ENCODE measurements at places on chromosomes 6 and 20. TPM values are rescaled to one million over a fixed set of nuclear protein-coding genes. Genes with fewer than 3 reads are reported as not detected.
A peak's percentile ranks its signal among the peaks of the same experiment; 100 is the strongest.

Gene MCCD1
- not detected for total RNA-seq

Gene NRSN2
- 56.7 TPM for total RNA-seq

Gene BCLAF1
- 176 TPM for total RNA-seq

Gene LY6G6F
- not detected for total RNA-seq

Gene HLA-DOA
- 85.9 TPM for total RNA-seq

DNA sequence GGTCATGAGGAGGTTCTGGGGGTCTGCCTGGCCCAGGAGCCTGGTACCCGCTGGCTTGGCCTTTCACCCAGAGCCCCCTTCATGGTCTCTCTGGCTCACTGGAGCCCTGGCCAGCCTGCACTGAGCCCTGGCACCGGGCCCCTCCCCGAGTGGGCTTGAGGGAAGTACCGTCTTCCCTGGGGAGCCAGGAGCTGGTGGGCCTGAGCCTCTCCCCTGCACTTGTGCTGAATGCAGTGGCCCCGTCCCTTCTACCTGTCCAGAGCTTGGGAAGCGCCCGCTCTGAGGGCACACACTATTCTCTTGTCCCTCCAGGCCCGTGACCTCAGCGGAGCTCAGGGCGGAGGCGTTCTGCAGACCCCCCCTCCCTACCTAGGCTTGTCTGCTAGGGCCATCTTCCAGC, 62.2 kb downstream of the TCP11 start:
- H3K4me3 ChIP-seq, result no peak overlapping the region
- H3K27me3 ChIP-seq, result no peaks in the 10 kb centered on the region
- no peak overlapping the region for H3K27ac ChIP-seq
- H3K4me1 ChIP-seq, result no peaks in the 10 kb centered on the region
- DNase-seq, result no peak

DNA sequence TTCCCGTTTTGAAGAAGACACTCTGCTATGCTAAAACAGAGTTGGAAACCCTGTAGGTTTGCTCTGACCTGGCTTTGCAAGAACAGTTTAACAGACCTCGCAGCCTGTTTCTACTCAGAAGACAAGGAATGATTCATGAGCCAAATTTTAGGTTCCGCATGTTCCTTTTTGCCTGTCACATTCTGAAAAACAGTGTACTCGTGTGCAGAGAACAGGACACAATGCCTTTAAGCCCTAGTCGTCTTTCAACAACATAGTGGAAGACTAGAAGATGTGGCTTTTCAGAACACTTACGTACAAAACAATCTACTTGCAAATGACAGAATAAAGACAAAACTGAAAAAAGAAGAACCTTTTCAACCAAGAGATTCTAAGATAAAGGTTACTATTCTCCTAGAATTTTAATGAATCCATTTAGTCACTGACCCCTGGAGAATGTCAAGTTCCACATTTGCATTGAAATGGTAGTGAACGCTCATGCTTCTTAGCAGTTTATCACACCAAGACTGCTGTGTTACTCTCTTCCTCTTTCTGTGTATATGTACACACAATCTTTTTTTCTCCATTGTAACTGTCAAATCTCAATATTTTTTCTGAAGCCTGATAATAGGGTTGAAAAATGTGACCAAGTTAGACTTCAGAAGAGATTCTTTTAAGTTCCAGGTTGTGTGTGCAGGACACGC, 220.7 kb upstream of the NRSN1 start:
- DNase-seq, result no peak
- H3K4me1 ChIP-seq, result no peaks in the 10 kb centered on the region
- H3K27me3 ChIP-seq, result no peaks in the 10 kb centered on the region
- no peaks in the 10 kb centered on the region for H3K36me3 ChIP-seq
- no peak overlapping the region for H3K27ac ChIP-seq

DNA sequence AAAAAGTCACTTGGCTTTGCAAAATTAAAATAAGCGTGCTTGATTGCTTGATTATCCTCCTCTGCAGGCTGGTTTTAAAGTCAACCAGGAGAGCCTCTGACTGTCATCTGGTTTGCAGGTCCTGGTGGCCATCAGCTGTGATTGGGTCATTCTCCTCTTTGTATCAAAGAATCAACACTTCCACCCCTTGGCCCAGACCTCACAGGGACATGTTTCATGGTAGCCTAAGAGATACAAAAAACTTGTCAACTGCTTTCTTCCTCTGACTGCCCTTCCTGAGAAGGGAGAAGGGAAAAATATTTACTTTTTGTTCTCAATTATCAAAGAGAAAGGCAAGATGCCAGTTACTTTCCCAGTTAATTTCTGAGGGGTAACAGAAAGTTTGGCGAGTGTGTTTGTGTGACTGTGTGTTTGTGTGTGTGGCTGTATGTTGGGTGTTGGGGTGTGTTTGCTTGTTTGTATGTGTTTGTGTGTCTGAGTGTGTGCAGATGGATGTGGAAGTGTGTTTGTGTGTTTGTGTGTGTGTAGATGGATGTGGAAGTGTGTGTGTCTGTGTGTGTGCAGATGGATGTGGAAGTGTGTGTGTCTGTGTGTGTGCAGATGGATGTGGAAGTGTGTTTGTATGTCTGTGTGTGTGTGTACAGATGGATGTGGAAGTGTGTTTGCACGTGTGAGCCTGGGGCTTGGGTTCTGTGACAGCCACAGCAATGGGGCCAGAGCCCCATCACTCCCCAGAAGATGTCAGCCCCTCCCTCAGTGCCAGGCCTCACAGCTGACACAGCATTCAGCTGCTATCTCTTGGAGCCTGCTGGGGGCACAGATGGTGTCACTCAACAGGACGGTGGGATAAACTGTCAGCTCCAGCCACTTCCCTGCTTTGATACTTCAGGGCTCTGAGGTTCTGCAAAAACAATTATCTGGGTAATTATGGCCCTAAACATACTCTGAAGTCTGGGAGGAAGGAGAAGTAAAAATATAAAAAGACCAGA, 98.6 kb upstream of the RNF24 start:
- no peak for DNase-seq
- H3K4me3 ChIP-seq, result no peak overlapping the region
- H3K36me3 ChIP-seq, result no peaks in the 10 kb centered on the region
- H3K27me3 ChIP-seq, result no peaks in the 10 kb centered on the region
- H3K4me1 ChIP-seq, result no peaks in the 10 kb centered on the region

- H3K4me3 ChIP-seq, result no peak overlapping the region
- no peaks in the 10 kb centered on the region for H3K36me3 ChIP-seq
- H3K27ac ChIP-seq, result no peak overlapping the region
- H3K27me3 ChIP-seq, result peaks cover 7% of the 10 kb centered on the region
These were observed 8.5 kb downstream of the EEF1A2 start for GRCh38 chr20:63490416-63490815.

GRCh38 chr6:169782966-169783365, 31.5 kb downstream of the ERMARD start:
- H3K4me1 ChIP-seq, result peaks cover 20% of the 10 kb centered on the region
- no peak overlapping the region for H3K4me3 ChIP-seq
- no peak for DNase-seq
- no peak overlapping the region for H3K27ac ChIP-seq
- H3K27me3 ChIP-seq, result no peaks in the 10 kb centered on the region

GRCh38 chr6:89273816-89274215, 41.3 kb downstream of the GABRR2 start:
- no peak overlapping the region for H3K27ac ChIP-seq
- no peaks in the 10 kb centered on the region for H3K27me3 ChIP-seq
- no peak for DNase-seq
- no peaks in the 10 kb centered on the region for H3K36me3 ChIP-seq

DNA sequence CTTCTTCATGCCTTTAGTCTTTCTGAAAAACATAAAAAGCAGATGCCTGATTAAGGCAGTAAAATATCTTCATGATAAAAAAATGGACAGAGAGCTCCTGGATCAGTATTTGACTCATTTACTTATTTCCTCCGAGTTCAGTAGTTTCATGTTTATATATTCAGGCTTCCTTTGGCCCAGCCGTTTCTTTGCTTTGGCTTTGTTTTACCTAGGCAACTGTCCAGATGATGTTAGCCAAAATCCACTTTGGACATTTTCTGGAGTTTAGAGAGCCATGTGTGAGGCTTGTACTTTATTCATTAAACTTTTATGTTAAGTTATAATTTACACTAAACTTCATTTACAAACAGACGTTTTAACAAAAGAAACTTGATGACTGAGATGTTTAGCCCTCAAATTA, 307.1 kb upstream of the RSPO3 start:
- H3K4me1 ChIP-seq, result peaks cover 8% of the 10 kb centered on the region
- no peak overlapping the region for H3K4me3 ChIP-seq
- H3K27ac ChIP-seq, result no peak overlapping the region
- H3K36me3 ChIP-seq, result no peaks in the 10 kb centered on the region

- H3K4me1 ChIP-seq, result peaks cover 18% of the 10 kb centered on the region
- no peaks in the 10 kb centered on the region for H3K27me3 ChIP-seq
- no peak overlapping the region for H3K4me3 ChIP-seq
- no peak overlapping the region for H3K27ac ChIP-seq
These were observed 43.6 kb downstream of the ZNF831 start for GRCh38 chr20:59207235-59207634.

DNA sequence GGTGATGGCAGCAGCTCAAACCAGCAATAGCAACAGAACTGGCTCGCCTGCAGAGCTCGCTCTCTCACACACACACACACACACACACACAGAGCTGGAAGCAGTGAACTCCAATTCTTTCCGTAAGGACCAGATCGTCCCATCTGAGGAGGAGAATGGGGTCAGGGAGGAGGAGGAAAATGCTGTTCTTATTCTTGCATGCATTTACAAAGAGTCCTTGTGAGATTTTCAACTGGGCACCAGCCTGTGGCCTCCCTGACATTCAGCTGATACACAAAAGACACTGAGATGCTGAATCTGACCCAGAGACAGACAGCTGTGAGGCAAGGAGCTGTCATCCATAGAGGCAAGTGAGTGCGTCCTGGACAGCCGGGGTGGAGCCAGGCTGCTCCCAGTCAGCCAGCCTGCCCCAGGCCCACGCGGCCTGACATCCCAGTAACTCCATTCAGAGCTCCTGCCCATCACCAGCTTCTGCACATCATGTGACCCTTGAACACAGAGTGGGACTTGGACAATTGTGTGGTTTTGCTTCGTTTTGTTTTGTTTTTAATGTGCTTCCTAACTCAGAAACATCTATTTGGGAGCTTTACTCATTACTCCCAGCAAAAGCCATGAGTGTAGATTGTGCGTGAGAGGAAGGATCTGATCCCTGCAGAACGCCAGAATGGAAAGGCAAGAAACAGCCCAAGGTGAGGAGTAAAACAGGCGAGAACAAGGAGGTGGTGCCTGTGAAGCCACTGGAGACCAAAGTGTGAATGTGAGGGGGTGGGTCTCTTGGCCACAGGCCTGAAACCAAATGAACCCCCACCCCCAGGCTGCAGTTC, 2.1 kb downstream of the SERPINB9 start:
- H3K27me3 ChIP-seq, result no peaks in the 10 kb centered on the region
- peak overlapping the region; percentile 77 for H3K4me3 ChIP-seq

DNA sequence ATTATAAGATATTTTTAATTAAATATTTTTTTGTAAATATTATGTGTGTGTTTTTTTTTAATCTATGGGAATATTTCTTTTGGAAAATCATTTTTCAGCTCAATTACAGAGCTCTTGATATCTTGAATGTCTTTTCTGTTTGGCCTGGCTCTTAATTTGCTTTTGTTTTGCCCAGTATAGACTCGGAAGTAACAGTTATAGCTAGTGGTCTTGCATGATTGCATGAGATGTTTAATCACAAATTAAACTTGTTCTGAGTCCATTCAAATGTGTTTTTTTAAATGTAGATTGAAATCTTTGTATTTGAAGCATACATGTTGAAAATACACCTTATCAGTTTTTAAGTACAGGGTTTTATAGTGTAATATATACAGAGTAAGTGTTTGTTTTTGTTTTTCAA, 2.6 kb downstream of the ID4 start:
- H3K27ac ChIP-seq, result peak overlapping the region; percentile 99
- no peak overlapping the region for H3K4me3 ChIP-seq
- DNase-seq, result no peak
- no peaks in the 10 kb centered on the region for H3K27me3 ChIP-seq
- H3K36me3 ChIP-seq, result peaks cover 30% of the 10 kb centered on the region
- H3K4me1 ChIP-seq, result peaks cover 28% of the 10 kb centered on the region

GRCh38 chr20:20664795-20665589, 47.5 kb downstream of the RALGAPA2 start:
- H3K27ac ChIP-seq, result no peak overlapping the region
- no peak overlapping the region for H3K4me3 ChIP-seq
- peaks cover 41% of the 10 kb centered on the region for H3K4me1 ChIP-seq

GRCh38 chr6:74128536-74128935, 432.5 kb downstream of the CD109 start:
- no peak overlapping the region for H3K27ac ChIP-seq
- no peaks in the 10 kb centered on the region for H3K27me3 ChIP-seq
- H3K4me1 ChIP-seq, result no peaks in the 10 kb centered on the region

Measured in thyroid gland (tissue), 4 donors.